A549 treated with RU486 at 1 μM for 4 hours (cell line): ENCODE measurements at places on chromosomes 1 and 21. TPM values are rescaled to one million over a fixed set of nuclear protein-coding genes. Genes with fewer than 3 reads are reported as not detected.

The MRPL9 gene
- 69.1 to 95.3 TPM (median 81.1 TPM) in 5 replicates for total RNA-seq

The HEATR1 gene
- 19.4 to 29.0 TPM (median 26.8 TPM) in 5 replicates for total RNA-seq

The KRTAP22-1 gene
- not detected in 5 replicates for total RNA-seq

The GBP7 gene
- not detected in 5 replicates for total RNA-seq

The OR2L2 gene
- 0.02 to 0.06 TPM in 2 of 5 replicates, not detected in the others for total RNA-seq

The BACE2 gene
- 20.4 to 22.0 TPM (median 21.6 TPM) in 5 replicates for total RNA-seq

The HUNK gene
- 1.4 to 1.8 TPM (median 1.7 TPM) in 5 replicates for total RNA-seq

The RIPPLY3 gene
- 0.40 to 0.77 TPM (median 0.59 TPM) in 5 replicates for total RNA-seq
